Fibroblast of lung (primary cell): ENCODE measurements at places on chromosomes 1 and 21.

DNA sequence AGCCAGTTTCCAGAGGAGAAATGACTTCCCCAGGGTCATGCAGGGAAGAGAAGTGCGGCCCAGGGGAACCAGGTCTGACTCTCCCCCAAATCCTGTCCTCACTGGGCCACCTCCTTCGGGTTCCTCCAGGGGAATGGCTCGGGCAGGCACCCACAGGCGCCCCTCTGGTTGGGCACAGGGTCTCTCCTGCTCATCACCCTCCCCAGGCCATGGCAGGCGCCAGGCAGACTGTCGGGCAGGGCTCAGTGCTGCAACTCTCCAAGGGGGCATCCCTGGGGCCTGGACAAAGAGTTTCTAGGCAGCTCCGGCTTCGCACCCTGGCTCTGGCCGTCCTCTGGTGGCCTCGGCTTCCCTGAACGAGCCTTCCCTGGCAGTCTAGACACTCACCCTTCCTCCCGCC, 75.6 kb downstream of the MEGF6 start:
- DNase-seq = no peak

- no peak for DNase-seq
Measured at GRCh38 chr1:194288238-194288637, 1101.8 kb upstream of the B3GALT2 start.

DNA sequence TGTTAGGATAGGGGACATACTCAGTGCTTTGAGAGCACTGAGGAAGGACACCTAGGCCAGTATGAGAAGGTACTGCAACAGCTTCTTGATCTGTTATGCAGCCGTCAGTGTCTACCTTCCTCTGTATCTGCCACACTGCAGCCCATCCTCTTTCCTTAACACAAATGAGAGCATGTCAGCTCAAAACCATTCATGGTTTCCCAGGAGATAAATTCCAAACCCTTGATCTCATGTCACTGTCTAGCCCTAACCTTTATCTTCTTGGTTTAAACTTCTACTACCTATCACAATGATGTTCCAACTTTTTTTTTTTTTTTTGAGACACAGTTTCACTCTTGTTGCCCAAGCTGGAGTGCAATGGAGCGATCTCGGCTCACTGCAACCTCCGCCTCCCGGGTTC, 1.4 kb downstream of the ZMYND12 start:
- DNase-seq = no peak

DNA sequence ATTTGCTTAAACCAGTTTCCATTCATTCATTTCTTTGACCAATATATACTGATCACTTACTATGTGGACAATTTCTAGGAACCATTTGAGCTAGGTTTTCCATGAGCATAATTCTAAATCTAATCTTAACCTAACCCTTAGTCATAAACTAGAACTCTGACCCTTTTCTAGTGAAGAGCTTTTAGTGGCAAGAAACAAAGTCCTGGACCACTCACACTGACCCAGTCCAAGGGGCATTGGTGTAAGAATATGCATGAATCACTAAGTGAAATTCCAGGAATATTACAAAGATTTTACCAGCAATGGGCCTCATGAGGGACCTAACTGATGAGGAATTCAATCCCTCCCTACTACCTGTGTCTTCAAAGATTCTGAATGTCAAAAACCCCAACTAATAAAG, 40.6 kb upstream of the SLC2A1 start:
- DNase-seq = peak; percentile 78
